ENCODE measurements at places on chromosomes 11 and 22.
A peak's percentile ranks its signal among the peaks of the same experiment; 100 is the strongest.

DNA sequence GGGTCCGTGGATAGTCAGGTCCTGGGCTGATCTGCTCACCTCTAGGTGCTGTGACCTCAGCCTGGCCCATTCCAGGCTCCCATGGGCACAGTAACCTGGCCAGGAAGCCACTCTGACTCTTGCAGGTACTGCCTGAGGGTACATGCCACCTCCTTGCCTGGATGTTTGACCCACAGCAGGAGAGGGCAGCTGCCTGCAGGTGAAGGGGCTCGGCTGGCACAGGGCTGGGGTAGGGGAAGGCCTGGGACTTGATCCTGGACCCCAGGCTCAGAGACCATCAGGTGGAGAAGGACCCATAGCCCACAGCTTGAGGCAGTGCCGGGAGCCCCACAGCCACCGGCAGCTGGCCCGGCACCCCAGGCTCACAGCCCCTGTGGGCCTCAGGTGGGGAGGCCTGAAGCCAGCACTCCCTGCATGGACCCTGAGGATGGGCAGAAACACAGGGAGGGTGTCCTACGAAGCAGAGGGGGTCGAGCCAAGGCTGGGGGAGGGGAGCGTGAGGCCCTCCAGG lies 2.7 kb downstream of the LRRC56 start:
- H3K27me3 ChIP-seq: no peaks in the 10 kb centered on the region
- H3K4me3 ChIP-seq: no peak overlapping the region
- peaks cover 2% of the 10 kb centered on the region for H3K36me3 ChIP-seq
- no peak for DNase-seq
- no peak overlapping the region for H3K27ac ChIP-seq

GRCh38 chr22:45317551-45318167 lies 7.9 kb downstream of the FAM118A start:
- H3K36me3 ChIP-seq: no peaks in the 10 kb centered on the region
- peak; percentile 26 for DNase-seq
- H3K27me3 ChIP-seq: no peaks in the 10 kb centered on the region
- peaks cover 65% of the 10 kb centered on the region for H3K4me1 ChIP-seq
- H3K27ac ChIP-seq: peak overlapping the region; percentile 99

DNA sequence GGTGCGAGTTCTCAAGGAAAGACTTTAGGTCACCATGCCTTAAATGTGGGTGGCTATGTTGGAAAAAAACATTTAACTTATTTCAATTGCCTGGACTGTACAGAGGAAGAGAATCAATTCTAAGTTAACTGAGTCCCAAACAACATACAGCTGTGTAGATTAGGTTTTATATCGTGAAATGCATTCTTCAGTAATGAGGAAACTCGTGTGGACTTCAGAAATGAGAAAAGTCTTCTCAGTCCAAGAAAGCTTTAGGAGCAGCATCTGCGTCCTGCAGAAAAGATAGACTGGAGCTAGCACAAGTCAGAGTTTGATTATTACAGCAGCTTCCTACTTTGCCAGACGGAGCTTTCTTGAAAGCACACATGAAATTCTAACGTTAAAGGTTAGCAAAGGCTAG lies 673.0 kb downstream of the OPCML start:
- no peak overlapping the region for H3K4me3 ChIP-seq
- no peak overlapping the region for H3K27ac ChIP-seq
- H3K36me3 ChIP-seq: no peaks in the 10 kb centered on the region
- H3K27me3 ChIP-seq: peaks cover 2% of the 10 kb centered on the region

- no peak for DNase-seq
- H3K27ac ChIP-seq: no peak overlapping the region
- H3K4me3 ChIP-seq: no peak overlapping the region
- H3K4me1 ChIP-seq: peaks cover 28% of the 10 kb centered on the region
Observed at GRCh38 chr11:124788521-124788920, 11.7 kb downstream of the MSANTD2 start.

- H3K36me3 ChIP-seq: peaks cover 2% of the 10 kb centered on the region
- peaks cover 7% of the 10 kb centered on the region for H3K4me1 ChIP-seq
- peaks cover 17% of the 10 kb centered on the region for H3K27me3 ChIP-seq
- H3K27ac ChIP-seq: no peak overlapping the region
Observed at GRCh38 chr11:69446108-69446507, 35.4 kb upstream of the LINC01488 start.

DNA sequence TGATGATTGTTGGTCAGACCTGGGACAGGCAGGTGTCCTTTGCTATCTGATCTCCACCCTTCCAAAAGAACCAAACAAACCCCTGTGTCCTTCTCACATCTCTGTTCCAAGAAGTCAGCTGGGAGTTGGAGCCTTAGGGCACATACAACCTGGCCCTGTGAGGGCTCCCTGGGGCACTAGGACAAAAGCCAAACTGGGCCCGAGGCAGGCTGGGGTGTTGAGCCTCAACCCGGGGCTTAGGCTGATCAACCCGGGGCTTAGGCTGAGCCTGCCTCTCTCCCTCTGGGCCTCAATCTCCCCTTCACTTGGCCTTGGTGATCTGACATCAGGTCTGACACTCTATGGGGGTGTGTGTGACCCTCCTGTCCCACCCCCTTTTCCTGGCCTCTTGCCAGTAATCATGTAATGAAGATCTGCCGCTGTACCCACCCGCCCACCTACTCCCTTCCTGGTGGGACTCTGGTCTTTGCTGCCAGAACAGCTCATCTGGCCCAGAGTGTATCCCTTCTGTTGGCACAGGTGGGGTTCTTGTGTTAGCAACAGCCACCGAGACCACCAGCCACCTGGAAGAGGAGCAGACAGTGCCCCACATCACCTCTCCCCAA lies 22.8 kb upstream of the UVRAG start:
- DNase-seq: no peak
- no peaks in the 10 kb centered on the region for H3K4me1 ChIP-seq
- no peaks in the 10 kb centered on the region for H3K27me3 ChIP-seq
- H3K4me3 ChIP-seq: no peak overlapping the region
- H3K36me3 ChIP-seq: no peaks in the 10 kb centered on the region

- H3K4me3 ChIP-seq: no peak overlapping the region
- H3K36me3 ChIP-seq: no peaks in the 10 kb centered on the region
- peaks cover 31% of the 10 kb centered on the region for H3K4me1 ChIP-seq
- peaks cover 2% of the 10 kb centered on the region for H3K27me3 ChIP-seq
- no peak for DNase-seq
Observed at GRCh38 chr11:47914743-47915142, 65.6 kb upstream of the PTPRJ start.

GRCh38 chr11:60863550-60864521 lies 3.5 kb upstream of the ZP1 start:
- no peak overlapping the region for H3K4me3 ChIP-seq
- peaks cover 12% of the 10 kb centered on the region for H3K4me1 ChIP-seq
- H3K36me3 ChIP-seq: no peaks in the 10 kb centered on the region
- H3K27ac ChIP-seq: no peak overlapping the region
- DNase-seq: no peak
- no peaks in the 10 kb centered on the region for H3K27me3 ChIP-seq

DNA sequence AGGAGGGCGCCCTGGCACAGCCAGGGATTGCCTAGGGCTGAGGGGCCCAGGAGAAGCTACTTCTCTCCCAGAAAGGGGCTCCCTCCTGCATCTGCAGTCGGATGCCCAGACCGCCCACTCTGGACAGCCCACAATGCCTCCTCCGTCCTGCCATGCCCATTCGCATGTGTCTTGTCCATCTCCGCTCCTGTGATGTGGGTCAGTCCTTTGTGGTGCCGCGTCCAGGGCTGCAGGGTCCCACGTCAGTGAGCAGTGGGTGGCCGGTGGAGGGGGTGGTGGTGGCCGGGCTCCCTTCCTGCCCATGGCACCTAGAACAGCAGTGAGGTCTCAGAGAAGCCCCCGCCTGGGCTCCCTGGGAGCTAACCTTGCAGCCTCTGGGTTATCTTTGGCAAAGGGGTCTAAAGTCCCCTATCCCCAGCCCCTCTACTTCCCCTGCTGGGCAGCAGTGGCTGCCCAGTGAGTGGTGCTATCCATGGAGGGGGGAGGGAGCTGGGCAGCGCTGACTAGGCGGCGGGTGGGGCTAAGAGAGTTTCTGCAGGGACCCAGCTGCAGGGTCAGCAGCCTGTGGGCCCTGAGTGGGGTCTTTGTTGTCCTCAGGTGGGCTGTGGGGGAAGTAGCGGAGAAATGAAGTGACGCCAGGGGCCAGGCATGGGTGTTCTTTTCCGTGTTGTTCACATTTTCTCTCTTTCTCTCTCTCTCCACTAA lies 41.1 kb downstream of the KCNC1 start:
- H3K27me3 ChIP-seq: no peaks in the 10 kb centered on the region
- no peaks in the 10 kb centered on the region for H3K36me3 ChIP-seq
- no peak overlapping the region for H3K27ac ChIP-seq
- no peak for DNase-seq
- H3K4me1 ChIP-seq: no peaks in the 10 kb centered on the region
- H3K4me3 ChIP-seq: no peak overlapping the region

GRCh38 chr11:113420808-113421207 lies 33.2 kb downstream of the ANKK1 start:
- H3K27me3 ChIP-seq: peaks cover 5% of the 10 kb centered on the region
- no peaks in the 10 kb centered on the region for H3K4me1 ChIP-seq

DNA sequence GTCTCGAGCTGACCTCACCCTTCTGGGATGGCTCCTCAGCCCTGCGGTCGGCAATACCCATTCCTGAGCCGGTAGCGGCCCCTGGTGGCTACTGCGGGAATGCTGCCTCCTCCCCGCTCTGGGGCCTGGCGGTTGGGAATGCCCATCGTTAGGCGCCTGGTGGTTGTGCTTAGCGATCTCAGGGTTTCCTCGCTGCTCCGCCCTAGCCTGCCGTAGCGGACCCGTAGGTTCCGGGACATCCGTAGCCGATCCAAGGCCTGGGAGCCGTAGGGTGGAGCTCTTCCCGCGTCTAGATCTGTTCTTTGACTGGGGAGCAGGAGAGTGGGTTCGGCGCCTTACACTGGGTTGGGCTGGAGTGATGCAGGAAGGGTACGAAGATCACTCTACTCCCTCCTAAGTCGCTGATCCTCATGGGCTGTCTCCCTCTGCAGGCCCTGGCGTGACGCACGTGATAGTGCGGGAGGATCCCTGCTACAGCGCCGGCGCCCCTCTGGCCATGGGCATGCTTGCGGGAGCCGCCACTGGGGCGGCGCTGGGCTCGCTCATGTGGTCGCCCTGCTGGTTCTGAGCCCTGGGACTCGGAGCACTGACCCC lies 14.8 kb downstream of the PLEKHB1 start:
- H3K4me3 ChIP-seq: peak overlapping the region; percentile 43
- no peaks in the 10 kb centered on the region for H3K27me3 ChIP-seq
- H3K4me1 ChIP-seq: peaks cover 20% of the 10 kb centered on the region
- DNase-seq: peak; percentile 82
- H3K36me3 ChIP-seq: no peaks in the 10 kb centered on the region

DNA sequence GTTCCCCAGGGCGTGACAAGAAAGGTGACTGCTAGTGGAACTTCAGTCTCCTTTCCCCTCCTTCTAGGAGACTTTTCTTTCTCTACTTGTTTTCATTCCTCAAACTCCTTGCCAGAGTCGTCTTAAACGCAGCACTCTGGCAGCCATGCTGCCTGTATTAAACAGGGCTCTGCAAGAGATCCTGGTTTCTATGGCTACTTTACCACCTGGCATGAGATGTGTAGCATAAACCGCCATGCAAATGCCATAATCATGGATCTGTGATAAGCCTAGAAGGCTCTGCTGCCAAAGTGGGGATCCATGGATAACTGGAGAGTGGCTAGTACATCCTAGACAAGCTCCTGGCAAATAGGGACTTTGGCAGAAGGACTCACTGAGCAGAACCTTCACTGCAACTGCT lies 321.1 kb downstream of the CADM1 start:
- DNase-seq: no peak
- no peaks in the 10 kb centered on the region for H3K27me3 ChIP-seq
- no peaks in the 10 kb centered on the region for H3K4me1 ChIP-seq
- H3K4me3 ChIP-seq: no peak overlapping the region

GRCh38 chr11:117918366-117919255 lies 10.6 kb downstream of the TMPRSS13 start:
- peaks cover 10% of the 10 kb centered on the region for H3K4me1 ChIP-seq
- H3K36me3 ChIP-seq: peaks cover 3% of the 10 kb centered on the region
- H3K4me3 ChIP-seq: no peak overlapping the region
- H3K27me3 ChIP-seq: no peaks in the 10 kb centered on the region
- no peak overlapping the region for H3K27ac ChIP-seq
- no peak for DNase-seq

DNA sequence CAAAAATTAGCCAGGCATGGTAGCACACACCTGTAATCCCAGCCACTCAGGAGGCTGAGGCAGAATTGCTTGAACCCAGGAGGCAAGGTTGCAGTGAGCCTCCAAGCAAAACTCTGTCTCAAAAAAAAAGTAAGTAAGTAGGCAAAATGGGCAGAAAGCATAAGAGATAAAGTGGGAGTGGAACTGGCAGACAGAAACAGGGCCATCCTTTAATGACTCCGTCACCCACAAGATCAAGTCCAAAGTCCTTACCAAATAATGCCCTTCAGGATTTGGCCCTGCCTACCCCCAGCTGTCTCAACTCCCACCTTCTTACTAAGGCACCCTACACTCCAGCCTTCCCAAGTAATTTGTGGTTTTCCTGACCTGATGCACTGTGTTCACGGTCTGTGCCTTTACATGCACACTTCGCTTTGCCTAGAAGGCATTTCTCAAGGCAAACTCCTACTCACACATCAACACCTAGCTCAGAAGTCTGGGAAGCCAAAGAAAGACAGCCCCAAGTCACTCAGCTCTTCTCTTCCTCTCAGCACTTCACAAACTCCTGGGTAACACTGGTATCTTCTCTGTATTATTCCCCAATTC lies 6.1 kb downstream of the MAPK1 start:
- peak overlapping the region; percentile 34 for H3K4me3 ChIP-seq
- DNase-seq: no peak
- H3K27ac ChIP-seq: peak overlapping the region; percentile 75
- H3K36me3 ChIP-seq: no peaks in the 10 kb centered on the region

DNA sequence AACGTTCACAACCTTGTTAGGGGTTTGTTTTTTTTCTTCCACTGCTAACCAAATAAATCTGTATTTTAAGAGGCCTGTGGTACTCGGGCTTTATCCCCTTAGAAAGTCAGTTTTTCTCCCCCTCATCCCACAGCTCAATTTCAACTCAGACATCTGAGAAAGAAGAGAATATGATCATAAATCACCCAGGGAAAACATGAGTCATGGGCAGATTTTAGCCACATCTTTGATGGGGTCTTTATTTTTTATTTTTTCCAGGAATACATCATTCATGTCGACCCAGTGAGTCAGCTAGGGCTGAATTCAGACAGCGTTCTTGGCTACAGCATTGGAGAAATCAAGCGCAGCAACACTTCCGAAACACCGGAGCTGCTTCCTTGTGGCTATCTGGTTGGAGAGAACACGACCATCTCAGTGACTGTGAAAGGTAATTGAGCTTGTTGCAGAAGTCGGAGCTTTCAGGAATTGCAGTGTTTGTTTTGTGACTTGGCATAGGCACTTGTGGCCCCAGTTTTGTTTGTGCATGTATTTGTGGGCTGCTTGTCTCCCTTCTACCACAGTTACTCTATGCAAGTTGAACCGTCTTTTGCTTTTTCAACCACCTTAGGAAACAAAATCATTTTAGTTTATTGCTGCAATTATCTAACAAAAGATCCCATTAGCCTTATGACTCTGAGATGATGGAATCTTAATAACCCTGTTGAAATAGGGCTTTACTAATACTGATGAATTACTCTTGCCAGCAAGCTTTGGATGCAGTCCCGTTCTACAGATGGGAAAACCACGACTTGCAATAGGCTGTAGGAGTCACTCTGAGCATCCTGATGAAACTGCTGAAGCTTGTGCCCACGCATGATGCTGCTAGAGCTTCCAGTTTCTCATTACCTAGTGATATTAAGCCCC lies 62.7 kb downstream of the DBX1 start:
- H3K36me3 ChIP-seq: no peaks in the 10 kb centered on the region
- no peak for DNase-seq
- no peaks in the 10 kb centered on the region for H3K27me3 ChIP-seq
- peaks cover 17% of the 10 kb centered on the region for H3K4me1 ChIP-seq

GRCh38 chr11:126317756-126318573 lies 14.1 kb downstream of the DCPS start:
- H3K4me1 ChIP-seq: peaks cover 38% of the 10 kb centered on the region
- peak overlapping the region; percentile 71 for H3K4me3 ChIP-seq
- H3K27ac ChIP-seq: peak overlapping the region; percentile 76
- no peaks in the 10 kb centered on the region for H3K27me3 ChIP-seq
